ENCODE measurements at places on chromosomes 16 and 17.

GRCh38 chr16:72129976-72130656 lies 36.5 kb downstream of the DHX38 start:
- DNase-seq = no peak

DNA sequence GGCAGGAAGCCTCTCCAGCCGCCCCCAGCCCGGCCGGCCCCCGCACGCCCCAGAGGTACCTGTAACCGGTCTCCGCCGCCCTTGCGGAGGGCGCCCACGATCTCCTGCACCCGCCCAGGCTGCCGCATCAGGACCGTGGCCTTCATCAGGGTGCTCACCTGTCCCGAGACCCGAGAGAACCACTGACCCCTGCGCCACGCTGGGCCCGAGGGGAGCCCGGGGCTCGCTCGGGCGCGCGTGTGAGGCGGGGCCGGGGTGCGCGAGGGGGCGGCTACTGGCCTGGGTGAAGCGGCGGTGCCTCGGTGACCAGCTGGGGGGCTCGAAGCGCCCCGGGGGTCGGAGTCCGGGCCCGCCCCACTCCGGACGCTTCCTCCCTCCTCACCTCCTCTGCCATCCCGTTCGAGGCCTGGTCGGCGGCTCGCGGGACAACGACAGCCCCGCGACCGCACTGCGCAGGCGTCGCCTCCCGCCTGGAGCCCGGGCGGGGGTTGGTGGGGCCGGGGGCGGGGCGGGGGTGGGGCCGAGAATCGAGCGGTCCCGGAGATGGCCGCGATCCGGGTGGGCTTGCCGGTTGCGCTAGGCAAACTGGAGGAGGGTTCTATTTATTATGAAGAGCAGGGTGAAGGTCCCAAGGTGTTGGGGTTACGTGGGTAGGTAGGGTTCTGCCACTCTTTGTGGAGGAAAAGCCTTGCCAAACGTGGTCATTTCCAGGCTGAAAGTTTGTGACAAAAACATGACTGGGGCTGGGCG lies at the start of gene NT5C3B:
Gene NT5C3B (minus strand): TSS at position 433 of the 750 bp plus-strand sequence. CDS start 39 bp downstream, at position 394.
- DNase-seq = no peak

DNA sequence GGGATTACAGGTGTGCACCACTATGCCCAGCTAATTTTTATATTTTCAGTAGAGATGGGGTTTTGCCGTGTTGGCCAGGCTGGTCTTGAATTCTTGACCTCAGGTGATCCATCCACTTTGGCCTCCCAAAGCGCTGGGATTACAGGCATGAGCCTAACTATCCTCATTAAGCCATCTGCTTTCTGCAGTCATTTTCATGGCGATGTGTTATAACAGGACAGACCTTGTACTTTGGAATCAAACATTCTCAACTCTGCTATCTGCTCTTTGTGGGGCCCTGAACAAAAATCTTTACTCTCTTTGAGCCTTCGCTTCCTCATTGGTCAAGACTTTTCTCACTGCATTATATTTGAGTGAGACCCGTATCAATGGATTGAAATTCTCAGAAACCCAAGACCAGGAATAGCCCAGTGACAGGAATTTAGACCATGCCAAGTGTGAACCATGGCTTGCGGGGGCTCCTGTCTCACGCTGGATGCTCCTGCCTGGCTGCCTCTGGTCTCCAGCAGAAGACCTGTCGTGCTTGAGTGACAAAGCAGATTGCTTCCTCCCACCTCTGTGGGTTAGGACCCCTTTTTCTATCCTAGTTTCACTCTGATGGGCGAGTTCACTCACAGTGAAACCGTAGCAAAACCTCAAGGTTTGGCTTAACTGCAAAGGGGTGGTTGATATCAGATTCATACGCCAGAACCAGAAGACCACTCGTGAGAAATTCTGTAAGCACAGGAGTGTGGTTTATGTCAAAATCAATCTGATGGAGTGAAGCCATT lies 519.1 kb downstream of the MAF start:
- no peak for DNase-seq

DNA sequence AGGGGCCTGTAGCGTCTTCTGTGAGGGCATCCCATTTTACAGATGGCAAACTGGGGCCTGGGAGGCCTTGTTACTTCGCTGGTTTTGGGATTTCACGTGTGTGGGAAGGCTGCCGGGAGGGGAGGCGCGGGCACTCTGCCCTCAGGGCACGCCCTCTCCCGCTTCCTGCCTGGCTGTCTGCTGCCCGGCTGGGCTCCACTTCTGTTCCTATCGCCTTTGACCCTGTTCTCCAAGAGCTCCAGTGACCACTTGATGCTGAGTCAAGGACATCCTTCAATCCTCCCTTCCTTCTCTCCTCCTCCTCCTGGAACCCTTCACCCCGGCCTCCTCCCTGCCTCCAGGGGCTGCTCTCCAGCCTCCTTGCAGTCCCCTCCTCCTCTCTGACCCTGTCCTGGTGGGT lies 16.0 kb downstream of the SPNS3 start:
- no peak for DNase-seq

GRCh38 chr17:56593646-56594319 lies at the start of gene NOG:
TSS of gene NOG (plus strand) at chr17:56593699. CDS start at chr17:56594224, 525 bp downstream.
- DNase-seq = peak; percentile 7

- no peak for DNase-seq
Observed at GRCh38 chr17:50824429-50824828, 11.0 kb upstream of the WFIKKN2 start.

DNA sequence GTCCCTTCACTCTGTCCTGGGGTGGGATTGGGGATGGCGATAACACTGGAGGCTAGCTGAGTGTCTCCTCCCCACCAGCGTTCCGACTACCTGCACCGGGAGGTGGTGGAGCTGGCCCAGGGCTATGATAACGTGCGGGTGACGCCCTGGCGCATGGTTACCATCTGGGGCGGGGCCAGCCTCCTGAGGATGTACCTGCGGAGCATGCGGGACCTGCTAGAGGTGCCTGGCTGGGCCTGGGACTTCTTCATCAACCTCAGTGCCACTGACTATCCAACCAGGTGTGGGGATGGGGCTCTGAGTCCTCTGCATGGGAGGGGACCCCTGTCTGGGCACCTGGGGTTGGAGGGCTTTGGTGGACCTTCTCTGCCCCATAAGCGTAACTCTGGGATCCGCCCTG lies 8.8 kb downstream of the XYLT2 start:
- no peak for DNase-seq

DNA sequence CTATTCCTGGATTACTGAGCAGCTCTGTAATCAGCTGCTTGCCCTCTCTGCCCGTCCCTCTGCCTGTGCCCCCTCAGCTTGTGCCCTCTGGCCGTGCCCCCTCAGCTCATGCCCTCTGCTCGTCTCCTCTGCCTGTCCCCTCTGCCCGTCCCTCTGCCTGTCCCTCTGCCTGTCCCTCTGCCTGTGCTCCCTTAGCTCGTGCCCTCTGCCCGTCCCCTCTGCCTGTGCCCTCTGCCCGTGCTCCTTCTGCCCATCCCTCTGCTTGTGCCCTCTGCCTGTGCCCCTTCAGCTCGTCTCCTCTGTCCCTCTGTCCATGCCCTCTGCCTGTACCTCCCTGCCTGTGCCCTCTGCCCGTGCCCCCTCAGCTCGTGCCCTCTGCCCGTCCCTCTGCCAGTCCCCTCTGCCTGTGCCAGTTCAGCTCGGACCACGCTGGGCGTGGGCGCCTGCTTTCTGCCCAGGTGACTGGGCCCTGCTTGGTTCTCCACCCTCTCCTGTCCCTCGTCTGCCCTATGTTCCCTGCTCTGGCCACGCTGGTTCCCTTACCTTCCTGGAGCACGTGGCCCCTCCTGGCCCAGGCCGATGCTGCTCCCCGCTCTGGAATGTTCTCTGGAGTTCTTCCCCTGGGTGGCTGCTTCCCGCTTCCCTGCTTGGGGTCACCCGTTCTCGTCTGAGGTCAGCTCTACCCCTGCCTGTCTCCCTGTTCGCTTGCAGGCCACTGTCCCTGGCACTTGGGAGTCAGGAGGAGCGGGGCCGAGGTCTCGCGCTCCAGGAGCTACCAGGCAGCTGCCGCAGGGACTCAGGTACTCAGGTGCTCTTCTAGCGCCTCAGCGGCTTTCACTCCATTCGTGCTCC lies 63.9 kb downstream of the BANP start:
- DNase-seq = no peak

GRCh38 chr16:17304491-17305119 lies 166.2 kb downstream of the XYLT1 start:
- DNase-seq = no peak

GRCh38 chr17:27457731-27458523 lies 1.7 kb downstream of the KSR1 start:
- no peak for DNase-seq

DNA sequence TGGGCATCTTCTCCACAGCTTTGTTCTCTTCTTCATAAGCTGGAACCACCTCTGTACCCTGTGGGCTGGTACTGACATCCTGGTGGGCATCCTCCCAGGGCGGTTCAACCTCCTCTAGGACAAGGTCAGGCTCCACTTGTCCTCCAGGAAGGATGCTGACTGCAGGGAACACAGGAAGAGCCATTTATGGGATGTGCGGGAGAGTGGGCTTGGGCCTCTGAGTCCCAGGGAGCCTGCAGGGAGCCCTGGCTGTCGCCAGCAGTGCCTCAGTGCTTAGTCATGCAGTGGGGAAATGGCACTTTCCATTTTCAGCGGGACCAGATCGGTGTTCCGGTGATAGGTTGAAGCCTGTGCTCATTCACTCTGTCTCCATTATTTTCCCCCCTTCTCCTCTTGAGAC lies 20.5 kb downstream of the CNGB1 start:
- no peak for DNase-seq

- DNase-seq = no peak
Observed at GRCh38 chr17:83180996-83181481, 101.6 kb downstream of the METRNL start.

- DNase-seq = no peak
Observed at GRCh38 chr17:50765454-50766221, 1.7 kb downstream of the ANKRD40CL start.

DNA sequence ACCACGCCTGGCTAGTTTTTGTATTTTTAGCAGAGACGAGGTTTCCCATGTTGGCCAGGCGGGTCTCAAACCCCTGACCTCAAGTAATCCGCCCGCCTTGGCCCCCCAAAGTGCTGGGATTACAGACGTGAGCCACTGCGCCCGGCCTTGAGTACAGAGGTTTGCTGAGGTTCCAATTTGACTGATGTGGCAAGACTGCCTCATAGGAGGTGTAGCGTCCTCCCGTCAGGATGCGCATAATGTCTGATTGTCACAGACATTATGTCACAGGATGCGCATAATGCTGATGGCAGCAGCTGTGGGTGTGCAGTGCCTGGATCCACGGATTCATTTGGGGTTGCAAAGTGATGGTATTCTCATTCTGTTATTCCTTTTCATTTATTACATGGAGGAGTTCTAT lies 45.2 kb downstream of the HAPSTR1 start:
- no peak for DNase-seq

DNA sequence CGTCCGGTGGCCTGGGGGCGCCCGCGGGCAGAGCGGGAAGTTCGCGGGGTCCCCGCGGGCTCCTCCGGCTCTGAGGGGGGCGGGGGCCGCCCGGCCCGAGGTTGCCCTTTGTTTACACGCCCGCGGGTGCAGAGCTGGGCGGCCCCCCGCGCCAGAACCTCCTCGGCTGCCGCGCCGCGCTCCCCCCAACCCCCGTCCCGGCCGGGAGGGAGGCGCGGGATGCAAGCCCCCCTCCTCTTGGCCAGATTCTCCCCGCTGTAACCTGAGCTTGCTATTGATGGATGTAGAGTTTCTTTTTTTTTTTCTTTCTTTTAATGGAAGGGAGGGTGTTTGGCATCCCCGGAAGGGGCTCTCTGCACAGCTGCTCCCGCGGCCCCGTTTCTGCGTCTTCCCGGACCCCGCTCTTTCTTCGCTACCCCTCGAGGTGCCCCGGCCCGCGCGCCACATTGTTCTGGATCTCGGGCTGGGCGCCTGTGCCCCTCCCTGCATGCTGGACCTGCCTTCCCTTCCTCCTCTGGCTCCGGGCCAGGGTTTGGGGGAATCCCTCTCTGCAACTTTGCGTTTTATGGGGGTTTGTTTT lies 646 bp downstream of the CBX2 start:
- DNase-seq = no peak

DNA sequence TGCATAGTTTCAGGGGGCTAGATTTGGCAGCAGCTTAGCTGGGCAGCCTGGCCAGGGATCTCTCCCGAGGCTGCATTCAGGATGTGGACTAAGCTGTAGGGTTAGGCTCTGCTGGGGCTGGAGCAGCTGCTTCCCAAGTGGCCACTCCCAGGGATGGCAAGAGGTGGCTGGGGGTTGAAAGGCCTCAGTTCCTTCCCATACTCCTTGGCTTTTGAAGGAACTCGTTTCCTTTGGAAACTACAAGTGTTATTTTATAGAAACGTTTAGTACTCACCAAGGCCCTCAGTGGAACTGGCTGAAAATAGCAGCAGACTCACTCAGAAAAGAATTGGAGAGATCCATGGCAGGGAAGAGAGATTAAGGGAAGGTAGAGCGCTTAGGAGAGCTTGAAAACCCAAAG lies 76.4 kb downstream of the WWP2 start:
- DNase-seq = no peak

DNA sequence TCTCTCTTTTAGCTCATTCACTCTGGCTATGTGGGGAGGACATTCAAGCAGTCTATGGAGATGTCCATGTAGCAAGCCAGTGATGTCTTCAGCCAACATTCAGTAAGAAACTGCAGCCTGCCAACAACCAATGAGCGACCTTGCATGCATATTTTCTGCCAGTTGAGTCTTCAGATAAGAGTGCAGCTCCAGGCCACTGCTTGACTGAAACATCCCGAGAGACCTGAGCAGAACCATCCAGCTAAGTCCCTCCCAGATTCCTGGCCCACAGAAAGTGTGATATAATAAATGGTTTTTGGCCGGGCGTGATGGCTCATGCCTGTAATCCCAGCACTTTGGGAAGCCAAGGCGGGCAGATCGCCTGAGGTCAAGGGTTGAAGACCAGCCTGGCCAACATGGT lies 10.5 kb upstream of the C17orf58 start:
- no peak for DNase-seq

DNA sequence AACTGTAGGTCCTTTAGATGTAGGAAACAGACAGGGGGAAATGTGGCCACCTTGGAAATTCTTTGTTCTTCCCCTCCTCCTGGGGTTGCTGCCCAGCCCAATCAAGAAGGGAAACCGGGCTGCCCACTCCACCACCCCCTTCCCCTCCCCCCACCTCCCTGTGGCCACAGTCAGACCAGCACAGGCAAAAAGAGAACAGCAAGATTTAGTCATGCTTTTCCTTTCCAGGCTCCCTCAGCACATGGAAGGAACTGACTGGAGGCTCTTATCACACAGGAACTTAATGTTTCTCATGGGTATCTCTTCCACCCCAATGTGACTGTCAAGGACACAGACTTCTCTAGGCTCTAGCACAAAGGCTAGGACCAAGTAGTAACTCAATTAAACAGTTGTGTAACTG lies 3.0 kb upstream of the CCL1 start:
- DNase-seq = no peak

DNA sequence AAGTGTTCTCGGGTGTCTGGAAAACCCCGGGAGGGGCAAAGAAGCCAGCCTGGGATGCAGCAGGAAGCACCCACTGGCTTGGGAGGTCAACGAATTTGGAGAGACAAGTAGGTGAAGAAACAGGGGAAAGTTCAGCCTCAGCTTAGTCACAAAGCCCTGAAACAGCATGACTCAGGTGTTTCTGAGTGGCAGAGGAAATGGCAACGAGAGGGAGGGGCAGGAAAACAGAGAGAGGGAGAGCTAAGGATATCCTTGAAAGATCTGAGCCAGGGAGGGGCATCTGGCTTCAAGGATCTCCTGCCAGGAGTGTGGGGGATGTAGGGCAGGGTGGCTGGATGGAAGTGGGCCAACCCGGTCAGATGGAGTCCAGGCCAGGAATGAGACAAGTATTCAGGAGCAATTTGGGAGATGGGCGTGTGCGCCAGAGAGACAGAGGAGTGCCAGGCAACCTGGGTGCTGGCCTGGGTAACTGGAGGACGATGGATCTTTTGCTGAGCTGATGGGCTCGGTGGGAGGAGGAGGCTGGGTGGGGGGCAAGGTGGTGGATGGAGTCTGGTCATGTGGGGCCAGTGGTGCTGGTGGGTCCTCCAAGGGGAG lies 27.2 kb downstream of the ABCC3 start:
- peak; percentile 4 for DNase-seq

- DNase-seq = no peak
Observed at GRCh38 chr17:68221786-68222185, 26.1 kb upstream of the AMZ2 start.

Data from NCI-H187 (cell line).